ENCODE measurements at places on chromosomes 4 and X.

DNA sequence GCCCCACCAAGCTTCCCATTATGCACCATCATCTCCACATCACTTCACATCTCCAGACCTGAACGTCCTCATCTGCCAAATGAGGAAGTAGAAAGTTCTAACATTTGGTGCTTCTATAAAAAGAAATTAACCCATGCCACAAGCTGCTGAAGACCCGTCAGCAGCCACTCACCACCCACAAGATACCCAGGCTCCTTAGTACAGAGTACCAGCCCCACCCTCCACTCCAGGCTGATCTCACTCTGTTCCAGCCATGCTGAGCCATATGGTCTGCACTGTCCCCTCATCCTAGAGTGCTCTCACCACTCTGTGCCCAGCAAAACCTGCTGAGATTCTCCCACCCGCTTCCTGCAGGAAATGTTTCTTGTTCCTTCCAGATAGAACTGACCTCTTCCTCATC, 240.8 kb upstream of the PPARGC1A start:
- DNase-seq, result no peak

GRCh38 chr4:56400560-56400959, 13.3 kb upstream of the AASDH start:
- no peak for DNase-seq

GRCh38 chrX:45505214-45505613, 304.5 kb upstream of the DIPK2B start:
- no peak for DNase-seq

DNA sequence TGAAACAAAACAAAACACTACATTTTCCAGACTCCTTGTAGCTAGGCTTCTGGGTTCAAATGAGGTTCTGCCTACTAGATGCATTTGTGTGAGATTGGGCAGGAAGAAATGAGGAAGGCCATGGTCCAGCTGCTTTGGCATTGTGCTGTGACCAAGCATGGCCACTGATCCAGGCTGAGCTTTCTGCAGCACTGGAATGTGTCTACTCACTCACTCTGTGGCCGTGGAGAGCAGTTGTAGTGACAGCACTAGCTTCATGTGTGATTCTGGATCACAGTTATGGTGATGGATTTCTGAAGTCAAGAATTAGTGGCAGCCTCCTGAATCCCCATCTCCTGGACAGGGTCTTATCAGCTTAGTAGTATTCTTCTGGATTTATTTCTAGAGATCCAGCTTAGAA, 358.9 kb downstream of the GPAT3 start:
- no peak for DNase-seq

DNA sequence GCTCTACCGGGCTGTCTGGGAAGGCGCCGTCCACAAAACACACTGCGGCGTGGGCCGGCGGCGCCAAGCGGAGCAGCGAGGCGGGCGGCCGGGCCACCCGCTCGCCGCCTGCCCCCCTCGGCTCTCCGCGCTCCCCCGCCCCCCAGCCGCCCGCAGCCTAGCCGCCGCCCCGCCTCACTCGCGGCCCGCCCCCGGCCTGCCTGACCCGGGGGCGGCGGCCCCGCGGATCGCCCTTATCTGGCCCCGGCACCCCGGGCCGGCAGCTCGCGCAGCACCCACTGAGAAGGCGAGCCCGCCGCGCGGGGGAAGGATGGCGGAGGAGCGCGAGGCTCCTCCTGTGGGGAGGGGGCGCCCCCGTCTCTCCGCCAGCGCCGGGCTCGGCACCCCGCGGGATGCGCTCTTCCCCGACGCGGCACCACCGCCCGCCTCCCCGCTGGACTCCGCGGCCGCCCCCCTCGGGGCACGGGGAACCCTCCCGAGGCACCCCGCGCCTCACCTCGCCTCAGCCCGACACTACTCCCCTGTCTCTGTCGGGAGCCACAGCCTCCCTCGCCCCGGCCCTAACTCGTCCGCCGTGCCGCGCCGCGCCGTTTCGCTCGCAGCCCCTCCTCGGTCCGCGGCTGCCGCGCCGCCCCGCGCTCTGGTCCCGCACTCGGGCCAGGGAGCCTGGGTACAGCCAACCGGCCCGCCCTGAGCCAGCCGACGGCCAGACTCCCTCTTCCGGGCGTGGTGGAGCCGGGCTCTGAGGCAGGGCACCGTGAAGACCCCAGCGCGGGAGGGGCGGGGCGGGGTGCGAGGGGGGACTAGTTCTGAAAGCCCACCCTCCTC, 566 bp downstream of the ATP11C start:
- no peak for DNase-seq
